Activated naive CD8-positive, alpha-beta T cell treated with anti-CD3 and anti-CD28 coated beads, Interleukin-2, amount 10 ng/mL, durations not matched to agents 7 days and 5 days (primary cell): ENCODE measurements at places on chromosomes 5 and 9. TPM values are rescaled to one million over a fixed set of nuclear protein-coding genes. Genes with fewer than 3 reads are reported as not detected.

Gene MARCOL
- total RNA-seq, result not detected

Gene SH3TC2
- total RNA-seq, result not detected

Gene SH2D3C
- 64.6 TPM for total RNA-seq

DNA sequence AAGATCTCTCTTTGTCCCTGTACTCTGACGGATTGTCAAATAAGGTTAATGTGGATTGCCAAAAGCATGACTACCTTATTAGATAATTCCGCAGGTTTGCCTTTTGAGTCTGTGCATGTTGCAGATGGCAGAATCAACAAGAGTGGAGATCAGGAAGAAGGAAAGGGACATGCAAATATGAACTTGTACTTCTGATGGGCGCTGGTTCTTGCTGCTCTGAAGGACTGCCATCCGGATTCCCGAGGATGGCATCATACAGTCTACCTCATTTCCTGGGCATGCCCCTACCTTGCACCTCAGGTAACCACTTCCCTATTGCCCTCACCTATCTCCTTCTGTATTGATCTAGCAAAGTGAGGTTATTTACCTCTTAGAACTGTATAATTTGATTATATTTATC, 504.2 kb downstream of the ACTL7B start:
- no peak for DNase-seq
- H3K36me3 ChIP-seq, result no peaks in the 10 kb centered on the region
- H3K27ac ChIP-seq, result no peak overlapping the region
- no peak overlapping the region for H3K4me3 ChIP-seq
- H3K4me1 ChIP-seq, result no peaks in the 10 kb centered on the region
- H3K27me3 ChIP-seq, result no peaks in the 10 kb centered on the region

GRCh38 chr9:127139071-127139731, 16.8 kb upstream of the ANGPTL2 start:
- no peak overlapping the region for H3K27ac ChIP-seq
- no peak overlapping the region for H3K4me3 ChIP-seq
- H3K4me1 ChIP-seq, result no peaks in the 10 kb centered on the region
- peaks cover 9% of the 10 kb centered on the region for H3K27me3 ChIP-seq
- DNase-seq, result no peak

- no peak for DNase-seq
- H3K27me3 ChIP-seq, result no peaks in the 10 kb centered on the region
- H3K36me3 ChIP-seq, result peaks cover 8% of the 10 kb centered on the region
- no peak overlapping the region for H3K4me3 ChIP-seq
- H3K27ac ChIP-seq, result no peak overlapping the region
- no peaks in the 10 kb centered on the region for H3K4me1 ChIP-seq
Measured at GRCh38 chr5:31561946-31562345, 29.8 kb downstream of the C5orf22 start.

- peaks cover 11% of the 10 kb centered on the region for H3K4me1 ChIP-seq
- DNase-seq, result peak; percentile 41
- peaks cover 1% of the 10 kb centered on the region for H3K36me3 ChIP-seq
- H3K27ac ChIP-seq, result no peak within 1 kb of the TSS
- peak within 1 kb of the TSS; percentile 79 for H3K4me3 ChIP-seq
Measured at GRCh38 chr5:161546470-161547301, at the start of gene GABRB2. TSS of gene GABRB2 (minus strand) at chr5:161546725. CDS start at chr5:161546643, 82 bp downstream.

- H3K36me3 ChIP-seq, result peaks cover 10% of the 10 kb centered on the region
- H3K4me1 ChIP-seq, result peaks cover 60% of the 10 kb centered on the region
- H3K27me3 ChIP-seq, result no peaks in the 10 kb centered on the region
- H3K27ac ChIP-seq, result no peak overlapping the region
- DNase-seq, result no peak
- H3K4me3 ChIP-seq, result no peak overlapping the region
Measured at GRCh38 chr5:142796492-142797109, 26.4 kb downstream of the ARHGAP26 start.

DNA sequence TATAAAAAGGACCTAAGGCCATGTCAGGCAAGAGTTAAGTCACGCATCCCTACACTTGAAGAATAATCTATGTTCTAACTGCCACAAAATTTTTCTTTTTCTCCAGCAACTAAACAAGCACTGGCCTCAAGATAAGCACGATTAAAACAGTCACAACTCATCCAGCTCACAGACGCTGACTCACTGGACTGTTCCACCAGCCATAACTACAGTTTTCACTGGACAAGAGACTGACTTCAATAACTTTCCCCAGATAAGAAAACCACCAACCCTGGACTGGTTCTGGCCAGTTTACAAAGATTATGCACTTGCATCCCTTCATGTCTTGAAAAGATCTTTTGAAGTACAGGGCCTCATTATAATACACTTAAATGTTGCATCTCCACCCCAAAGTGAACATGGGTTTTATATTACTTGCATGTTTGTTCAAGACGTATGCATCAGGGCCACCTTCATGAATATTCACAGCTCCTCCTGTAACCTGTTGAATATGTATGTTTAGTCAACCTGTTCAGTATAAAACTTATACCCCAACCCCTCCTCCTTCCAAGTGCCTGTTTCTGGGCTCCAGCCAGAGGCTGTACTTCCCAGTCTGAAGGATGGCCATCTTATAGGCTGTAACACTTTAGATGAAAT, 129.3 kb upstream of the EPB41L4A start:
- H3K36me3 ChIP-seq, result no peaks in the 10 kb centered on the region
- no peak overlapping the region for H3K4me3 ChIP-seq
- H3K4me1 ChIP-seq, result no peaks in the 10 kb centered on the region
- H3K27me3 ChIP-seq, result peaks cover 7% of the 10 kb centered on the region
- no peak for DNase-seq

DNA sequence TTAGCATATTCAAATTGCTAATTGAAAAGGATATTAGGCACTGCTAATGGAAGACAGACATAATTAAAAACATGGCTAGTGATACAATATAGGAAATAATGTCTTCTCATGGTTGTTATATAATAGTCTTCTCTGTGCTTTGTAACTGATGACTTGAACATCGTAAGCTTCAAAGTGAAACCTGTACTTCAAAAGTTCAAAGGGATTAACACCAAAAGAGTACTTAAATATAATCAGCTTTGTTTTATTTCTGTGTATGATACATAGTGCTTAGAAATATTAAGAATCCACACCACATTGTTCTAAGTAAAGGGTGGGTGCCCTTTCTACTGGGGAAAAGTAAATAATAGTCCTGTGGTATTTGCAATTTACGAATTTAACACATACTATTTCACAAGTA, 75.4 kb upstream of the ITGA1 start:
- H3K4me1 ChIP-seq, result peaks cover 43% of the 10 kb centered on the region
- H3K27me3 ChIP-seq, result no peaks in the 10 kb centered on the region
- H3K36me3 ChIP-seq, result peaks cover 22% of the 10 kb centered on the region
- no peak overlapping the region for H3K27ac ChIP-seq
- no peak overlapping the region for H3K4me3 ChIP-seq
- no peak for DNase-seq

DNA sequence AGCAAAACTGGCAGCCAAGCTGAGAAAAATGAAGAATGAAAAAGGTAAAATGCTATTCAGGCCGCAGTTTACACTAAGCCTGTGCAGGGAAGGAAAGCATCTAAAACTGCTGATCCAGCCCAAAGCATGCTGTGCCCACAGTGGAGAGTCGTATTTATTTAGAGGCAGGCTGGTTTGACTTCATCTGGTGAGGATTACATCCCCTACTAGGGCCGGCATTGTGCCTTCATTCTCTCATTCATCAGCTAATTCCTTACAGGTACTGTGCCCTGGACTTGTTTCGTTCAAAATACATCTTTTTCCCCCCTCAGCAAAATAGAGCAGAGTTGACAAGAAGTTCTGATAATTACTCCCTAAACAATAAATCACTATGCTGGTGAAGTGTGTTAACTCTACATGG, 137.5 kb upstream of the DAP start:
- no peak overlapping the region for H3K4me3 ChIP-seq
- no peaks in the 10 kb centered on the region for H3K36me3 ChIP-seq
- peaks cover 2% of the 10 kb centered on the region for H3K27me3 ChIP-seq
- H3K4me1 ChIP-seq, result no peaks in the 10 kb centered on the region
- H3K27ac ChIP-seq, result no peak overlapping the region
